ENCODE measurements at places on chromosomes 5 and 9.

DNA sequence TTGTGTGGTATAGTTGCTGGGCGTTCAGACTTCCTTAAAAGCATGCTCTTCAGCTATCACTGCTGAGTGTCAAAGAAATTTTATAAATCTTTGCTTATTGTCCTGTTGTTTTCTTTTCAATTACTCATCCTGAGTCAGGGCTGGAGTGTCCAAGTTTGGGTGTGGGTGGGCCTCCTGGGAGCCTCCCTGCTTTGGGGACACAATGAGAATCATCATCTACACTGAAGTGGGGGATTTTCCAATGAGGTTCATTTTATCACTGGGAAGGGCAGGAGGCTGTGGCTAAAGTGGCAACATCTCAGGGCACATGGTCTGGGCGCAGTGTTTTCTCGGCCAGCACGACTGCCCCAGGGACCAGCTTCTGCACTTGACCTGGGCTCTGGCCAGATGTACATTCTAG, 19.5 kb downstream of the GFPT2 start:
- no peak for DNase-seq

DNA sequence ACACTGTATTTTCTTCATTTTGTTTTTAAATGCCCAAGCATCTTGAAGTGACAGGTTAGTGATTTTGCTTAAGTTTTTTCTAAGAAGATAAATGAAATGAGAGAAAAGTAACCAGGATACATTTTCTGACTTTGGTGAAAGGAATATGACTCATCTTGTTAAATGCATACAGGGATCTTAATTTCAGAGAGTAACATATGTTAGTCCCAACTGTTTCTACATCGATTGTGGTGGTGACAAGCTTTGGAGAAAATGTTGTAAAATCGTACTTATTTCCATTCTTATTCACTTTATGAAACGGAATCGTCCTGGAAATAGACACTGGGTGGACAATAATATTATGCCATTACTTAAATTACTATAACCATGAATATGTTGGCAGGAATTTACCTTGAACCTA, 107.5 kb downstream of the KCNN2 start:
- DNase-seq = no peak

GRCh38 chr5:150644514-150644913, 4.1 kb downstream of the SYNPO start:
- DNase-seq = no peak

DNA sequence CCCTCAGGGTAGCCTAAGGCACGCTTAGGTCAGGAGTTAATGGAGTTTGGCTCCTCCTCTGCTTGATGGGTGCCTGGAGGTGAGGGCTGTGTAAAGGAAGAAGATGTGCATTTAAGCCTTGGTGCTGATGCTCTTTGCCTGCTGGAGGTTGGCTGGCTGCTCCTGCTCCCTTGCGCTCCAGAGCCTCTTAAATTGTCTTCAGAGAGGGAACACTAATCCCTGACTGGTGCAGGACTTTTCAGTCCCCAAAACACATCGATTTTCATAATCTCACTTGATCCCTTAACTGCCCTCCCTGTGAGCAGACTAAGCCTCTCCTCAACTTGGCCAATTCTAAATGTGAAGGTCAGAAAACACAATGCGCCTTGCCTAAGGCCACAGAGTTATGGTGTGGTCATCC, 16.2 kb upstream of the TCOF1 start:
- no peak for DNase-seq
